Activated naive CD4-positive, alpha-beta T cell treated with anti-CD3 and anti-CD28 coated beads for 36 hours (primary cell): ENCODE measurements at places on chromosomes 1 and 21. TPM values are rescaled to one million over a fixed set of nuclear protein-coding genes. Genes with fewer than 3 reads are reported as not detected.
A peak's percentile ranks its signal among the peaks of the same experiment; 100 is the strongest.

DNA sequence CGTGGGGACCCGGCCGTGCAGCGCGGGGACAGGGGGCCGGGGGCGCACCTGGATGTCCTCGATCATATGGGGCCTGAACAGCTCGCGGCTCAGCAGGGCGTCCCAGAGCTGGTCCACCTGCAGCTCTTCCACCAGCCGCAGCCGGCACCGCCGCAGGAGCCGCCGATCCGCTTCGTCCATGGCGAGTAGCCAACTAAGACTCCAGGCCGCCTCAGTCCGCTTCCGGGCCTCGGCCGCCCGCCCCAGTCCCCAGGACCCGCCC is at the start of gene CASP9:
Gene CASP9 (minus strand): TSS at position 195 of the 262 bp plus-strand sequence. CDS start 15 bp downstream, at position 180.
- H3K27me3 ChIP-seq = no peaks in the 10 kb centered on the region
- peak within 1 kb of the TSS; percentile 99 for H3K27ac ChIP-seq
- no peak for DNase-seq
- peak within 1 kb of the TSS; percentile 95 for H3K4me3 ChIP-seq
- H3K4me1 ChIP-seq = peaks cover 44% of the 10 kb centered on the region
- no peaks in the 10 kb centered on the region for H3K36me3 ChIP-seq

DNA sequence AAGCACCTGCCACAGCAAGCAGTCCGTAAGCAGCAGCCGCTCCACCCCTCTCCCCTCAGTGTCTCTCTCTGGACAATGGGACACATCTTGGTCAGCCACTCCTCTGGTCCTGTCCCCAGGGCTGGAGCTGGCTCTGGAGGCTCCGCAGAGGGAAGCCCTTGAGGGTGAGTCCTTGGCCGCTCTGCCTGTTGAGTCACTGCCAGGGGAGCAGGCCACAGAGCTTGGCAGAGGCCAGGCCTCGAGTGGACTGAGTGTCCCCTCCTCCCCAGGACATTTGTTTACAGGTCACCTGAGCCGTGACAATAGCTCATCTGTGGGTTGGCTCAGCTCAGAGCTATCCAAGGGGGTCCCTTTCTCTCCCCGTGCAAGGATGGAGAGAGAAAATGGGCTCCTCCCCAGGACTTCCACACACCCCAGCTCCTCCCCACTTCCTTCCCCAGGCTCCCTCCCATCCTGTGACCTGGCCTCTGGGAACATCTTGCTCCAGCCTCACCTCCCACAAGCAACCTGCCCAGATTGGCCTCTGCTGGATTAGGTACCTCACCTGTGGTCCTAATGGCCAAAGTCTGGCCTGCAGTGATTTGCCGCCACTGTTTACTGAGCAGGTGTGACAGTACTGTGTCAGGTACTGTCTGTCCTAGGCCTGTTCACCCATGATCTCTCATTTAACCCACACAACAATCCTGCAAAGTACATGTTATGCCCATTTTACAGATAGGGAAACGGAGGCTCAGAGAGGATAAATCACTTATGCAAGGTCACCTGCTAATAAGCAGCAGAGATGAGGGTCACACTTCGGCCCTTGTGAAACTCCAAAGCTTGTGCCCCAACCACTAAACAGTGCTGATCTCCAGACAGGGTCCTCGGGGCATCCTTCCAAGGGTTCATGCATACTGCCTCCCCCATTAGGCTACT is 4.8 kb downstream of the FAM131C start:
- H3K4me1 ChIP-seq = peaks cover 4% of the 10 kb centered on the region
- no peaks in the 10 kb centered on the region for H3K36me3 ChIP-seq
- no peak overlapping the region for H3K27ac ChIP-seq
- no peak for DNase-seq
- no peak overlapping the region for H3K4me3 ChIP-seq
- H3K27me3 ChIP-seq = peaks cover 5% of the 10 kb centered on the region

Gene OR2T2
- not detected for total RNA-seq

Gene SPRR5
- total RNA-seq = not detected

Gene TSPAN1
- total RNA-seq = not detected
